GM04504 (cell line): ENCODE measurements at places on chromosomes 5 and 9.

- DNase-seq: no peak
Measured at GRCh38 chr5:131786900-131787692, 9.7 kb downstream of the FNIP1 start.

GRCh38 chr5:176611435-176611834 lies 1.5 kb upstream of the GPRIN1 start:
- DNase-seq: peak; percentile 66

GRCh38 chr9:128245421-128246151 lies 30.2 kb downstream of the GOLGA2 start:
- peak; percentile 46 for DNase-seq

GRCh38 chr5:151739395-151739794 lies 19.0 kb downstream of the ATOX1 start:
- no peak for DNase-seq

GRCh38 chr5:39426051-39426745 lies 1.4 kb upstream of the DAB2 start:
- no peak for DNase-seq

DNA sequence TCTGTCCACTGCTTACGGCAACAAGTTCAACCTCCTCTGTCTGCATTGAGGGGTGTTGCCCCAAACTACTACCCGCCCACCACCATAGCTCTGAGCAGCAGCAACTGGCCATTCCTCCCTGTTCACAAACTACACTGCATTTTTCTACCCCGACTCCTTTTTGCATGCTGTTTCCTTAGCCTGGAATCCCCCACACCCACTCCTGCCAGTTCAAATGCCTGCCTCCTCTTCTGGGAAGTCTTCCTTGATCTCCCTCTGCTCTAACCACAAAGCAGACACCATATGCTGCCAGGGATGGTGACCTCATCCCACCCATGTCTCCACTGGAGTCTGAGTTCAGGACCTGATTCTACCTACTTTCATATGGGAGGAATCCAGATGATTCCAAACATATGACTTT lies 13.3 kb downstream of the ALDH1B1 start:
- no peak for DNase-seq

DNA sequence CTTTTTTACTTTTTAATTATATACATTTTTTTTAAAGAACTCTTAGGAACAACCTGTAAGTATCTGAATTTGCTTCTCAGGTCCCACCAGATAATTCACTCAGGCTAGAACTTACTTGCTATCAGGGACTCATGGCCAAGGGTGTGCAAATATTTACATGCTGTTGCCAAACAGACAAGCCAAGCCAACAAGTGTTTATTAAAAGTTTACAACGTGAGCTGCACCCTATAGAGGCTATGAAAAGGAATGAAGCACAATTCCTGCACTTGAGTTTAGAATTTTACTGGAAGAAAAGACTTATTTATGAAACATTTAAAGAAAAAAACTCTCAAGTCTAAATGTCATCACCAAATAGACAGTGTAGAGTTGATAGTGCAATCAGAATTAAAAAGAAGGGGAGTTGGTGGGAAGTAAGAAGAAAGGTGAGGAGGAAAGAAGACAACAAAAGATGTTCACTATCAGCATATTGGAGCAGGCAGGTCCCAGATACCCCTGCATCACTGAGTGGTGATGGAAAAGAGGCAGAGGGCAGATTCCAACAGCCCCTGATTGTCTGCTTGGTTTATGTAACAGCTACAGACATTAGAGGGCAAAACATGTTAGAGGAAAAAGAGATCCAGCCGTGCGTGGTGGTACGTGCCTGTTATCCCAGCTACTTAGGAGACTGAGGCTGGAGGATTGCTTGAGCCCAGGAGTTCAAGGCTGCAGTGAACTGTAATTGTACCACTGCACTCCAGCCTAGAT lies 32.8 kb downstream of the SH3RF2 start:
- DNase-seq: no peak

DNA sequence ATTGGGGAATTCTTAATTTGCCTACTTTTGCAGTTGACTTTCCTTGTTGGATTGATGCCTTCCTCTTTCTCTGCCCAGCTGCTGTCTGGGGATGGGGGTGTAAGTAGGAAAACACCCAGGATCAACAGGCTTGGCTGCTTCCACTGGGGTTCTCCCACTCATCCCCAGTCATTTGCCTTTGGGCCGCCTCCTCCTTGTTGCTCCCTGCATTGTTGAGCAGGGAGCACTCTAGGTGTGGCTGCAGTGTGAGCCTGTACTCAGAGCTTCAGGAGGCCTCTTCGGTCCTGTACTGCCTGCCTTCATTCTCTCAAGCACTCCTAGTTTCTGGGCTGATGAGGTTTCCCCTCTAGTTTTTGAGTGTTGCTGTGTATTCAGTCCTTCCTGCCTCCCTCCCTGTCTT lies 12.1 kb downstream of the RHOBTB3 start:
- DNase-seq: no peak
